ENCODE measurements at places on chromosomes 4 and X. TPM values are rescaled to one million over a fixed set of nuclear protein-coding genes. Genes with fewer than 3 reads are reported as not detected.
A peak's percentile ranks its signal among the peaks of the same experiment; 100 is the strongest.

GRCh38 chr4:13966231-13967195 lies 339.0 kb upstream of the BOD1L1 start:
- H3K27me3 ChIP-seq, result no peaks in the 10 kb centered on the region
- no peak for DNase-seq
- no peaks in the 10 kb centered on the region for H3K4me1 ChIP-seq
- H3K4me3 ChIP-seq, result no peak overlapping the region
- H3K27ac ChIP-seq, result no peak overlapping the region

The SPANXB1 gene
- total RNA-seq, result not detected

GRCh38 chr4:121146530-121146929 lies 17.6 kb downstream of the TNIP3 start:
- no peaks in the 10 kb centered on the region for H3K36me3 ChIP-seq
- no peaks in the 10 kb centered on the region for H3K4me1 ChIP-seq
- H3K27me3 ChIP-seq, result no peaks in the 10 kb centered on the region
- no peak for DNase-seq

The BST1 gene
- 12.1 TPM for total RNA-seq

DNA sequence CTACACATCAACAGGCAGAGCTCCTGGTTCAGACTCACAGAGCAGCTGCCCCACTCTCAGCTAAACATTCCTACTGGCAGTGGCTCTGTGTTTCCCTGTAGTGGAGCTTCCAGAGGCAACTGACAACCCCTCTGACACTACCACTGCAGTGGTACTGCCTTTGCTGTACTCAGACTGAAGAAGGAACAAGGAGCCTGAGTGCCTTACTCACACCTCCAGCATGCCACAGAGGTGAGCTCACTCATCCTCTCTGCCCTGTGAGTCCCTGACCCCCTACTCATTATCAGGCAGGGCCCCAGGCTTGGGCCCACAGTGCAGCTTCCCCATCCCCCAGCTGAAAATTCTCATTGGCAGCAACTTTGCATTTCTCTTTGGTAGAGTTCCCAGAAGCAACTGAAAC lies 240.5 kb upstream of the POF1B start:
- H3K4me3 ChIP-seq, result no peak overlapping the region
- no peak for DNase-seq
- H3K36me3 ChIP-seq, result no peaks in the 10 kb centered on the region
- no peak overlapping the region for H3K27ac ChIP-seq
- H3K27me3 ChIP-seq, result no peaks in the 10 kb centered on the region
- no peaks in the 10 kb centered on the region for H3K4me1 ChIP-seq

The PDS5A gene
- 40.8 TPM for total RNA-seq

The IL2 gene
- not detected for total RNA-seq

GRCh38 chrX:124268099-124268498 lies 64.4 kb upstream of the TEX13D start:
- H3K27ac ChIP-seq, result no peak overlapping the region
- no peak overlapping the region for H3K4me3 ChIP-seq
- DNase-seq, result no peak
- no peaks in the 10 kb centered on the region for H3K36me3 ChIP-seq

DNA sequence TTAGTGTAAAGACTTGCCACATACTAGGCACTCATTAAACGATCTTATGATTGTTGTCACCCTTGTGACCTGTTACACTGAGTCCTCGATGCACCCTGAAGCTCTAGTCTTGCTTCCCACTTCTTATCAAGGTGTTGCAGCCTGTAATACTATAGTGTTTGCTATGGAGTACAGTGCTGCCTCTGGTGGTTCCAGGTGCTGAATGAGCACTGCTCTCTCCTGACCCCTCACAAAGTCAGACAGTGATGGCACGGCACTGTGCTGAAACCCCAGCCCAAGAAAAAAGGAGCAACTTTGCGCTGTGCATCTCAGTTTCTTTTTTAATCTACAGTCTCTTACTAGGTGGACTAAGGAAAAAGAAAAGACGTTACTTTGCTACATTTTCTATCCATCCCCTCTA lies 106.3 kb downstream of the GC start:
- H3K27me3 ChIP-seq, result no peaks in the 10 kb centered on the region
- no peaks in the 10 kb centered on the region for H3K36me3 ChIP-seq
- DNase-seq, result no peak
- no peak overlapping the region for H3K27ac ChIP-seq
- H3K4me1 ChIP-seq, result no peaks in the 10 kb centered on the region

The ETDA gene
- total RNA-seq, result not detected

- H3K27me3 ChIP-seq, result no peaks in the 10 kb centered on the region
- H3K4me3 ChIP-seq, result no peak overlapping the region
- H3K4me1 ChIP-seq, result no peaks in the 10 kb centered on the region
- H3K27ac ChIP-seq, result no peak overlapping the region
These were observed 4.3 kb upstream of the RAPGEF2 start for GRCh38 chr4:159098482-159099127.

GRCh38 chrX:67543818-67544217 lies at the start of gene AR:
TSS of gene AR (plus strand) at chrX:67544021. CDS start at chrX:67545147, 1,126 bp downstream.
- no peaks in the 10 kb centered on the region for H3K27me3 ChIP-seq
- no peaks in the 10 kb centered on the region for H3K36me3 ChIP-seq
- H3K4me1 ChIP-seq, result no peaks in the 10 kb centered on the region
- peak within 1 kb of the TSS; percentile 71 for H3K4me3 ChIP-seq

DNA sequence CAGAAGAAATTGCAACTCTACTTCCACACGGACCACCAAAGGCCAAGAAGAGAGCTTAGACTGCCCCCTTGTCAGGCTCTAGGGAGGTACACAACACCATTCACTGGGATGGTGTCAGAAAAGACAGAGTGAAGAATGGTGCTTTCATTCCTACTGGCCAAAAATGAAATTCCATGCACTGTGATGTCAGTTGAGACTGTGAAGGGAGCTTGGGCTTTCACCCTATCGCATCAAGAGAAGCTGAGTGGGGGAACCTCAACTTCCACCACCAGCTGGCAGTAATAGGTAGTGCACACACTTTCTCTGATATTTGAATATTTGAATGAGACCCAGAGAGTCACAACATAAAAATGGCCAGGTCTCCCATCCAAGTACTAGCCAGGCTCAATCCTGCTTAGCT lies 65.9 kb downstream of the ZNF711 start:
- no peak for DNase-seq
- H3K27ac ChIP-seq, result no peak overlapping the region
- H3K4me1 ChIP-seq, result no peaks in the 10 kb centered on the region
- no peaks in the 10 kb centered on the region for H3K36me3 ChIP-seq
- H3K4me3 ChIP-seq, result no peak overlapping the region

DNA sequence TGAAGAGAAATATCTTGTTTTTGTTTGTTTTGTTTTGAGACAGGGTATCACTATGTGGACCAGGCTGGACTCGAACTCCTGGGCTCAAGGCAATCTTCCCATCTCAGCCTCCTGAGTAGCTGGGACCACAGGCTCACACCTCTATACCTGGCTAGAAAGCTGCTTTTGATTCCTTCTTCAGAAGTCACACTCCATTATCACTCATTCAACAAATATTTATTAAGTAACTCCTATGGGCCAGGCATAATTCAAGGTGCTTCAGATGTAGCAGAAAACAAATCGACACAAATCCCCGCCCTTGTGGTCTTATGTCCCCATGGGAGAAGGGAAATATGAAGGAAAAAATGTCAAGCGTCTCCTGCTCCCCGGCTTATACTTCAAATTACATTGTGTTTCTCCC lies 72.6 kb upstream of the DHX15 start:
- no peak overlapping the region for H3K4me3 ChIP-seq
- no peaks in the 10 kb centered on the region for H3K27me3 ChIP-seq
- H3K4me1 ChIP-seq, result no peaks in the 10 kb centered on the region
- no peaks in the 10 kb centered on the region for H3K36me3 ChIP-seq

GRCh38 chrX:74246524-74246923 lies 57.5 kb upstream of the ZCCHC13 start:
- DNase-seq, result no peak
- no peak overlapping the region for H3K27ac ChIP-seq
- no peaks in the 10 kb centered on the region for H3K36me3 ChIP-seq
- H3K27me3 ChIP-seq, result no peaks in the 10 kb centered on the region
- no peak overlapping the region for H3K4me3 ChIP-seq

DNA sequence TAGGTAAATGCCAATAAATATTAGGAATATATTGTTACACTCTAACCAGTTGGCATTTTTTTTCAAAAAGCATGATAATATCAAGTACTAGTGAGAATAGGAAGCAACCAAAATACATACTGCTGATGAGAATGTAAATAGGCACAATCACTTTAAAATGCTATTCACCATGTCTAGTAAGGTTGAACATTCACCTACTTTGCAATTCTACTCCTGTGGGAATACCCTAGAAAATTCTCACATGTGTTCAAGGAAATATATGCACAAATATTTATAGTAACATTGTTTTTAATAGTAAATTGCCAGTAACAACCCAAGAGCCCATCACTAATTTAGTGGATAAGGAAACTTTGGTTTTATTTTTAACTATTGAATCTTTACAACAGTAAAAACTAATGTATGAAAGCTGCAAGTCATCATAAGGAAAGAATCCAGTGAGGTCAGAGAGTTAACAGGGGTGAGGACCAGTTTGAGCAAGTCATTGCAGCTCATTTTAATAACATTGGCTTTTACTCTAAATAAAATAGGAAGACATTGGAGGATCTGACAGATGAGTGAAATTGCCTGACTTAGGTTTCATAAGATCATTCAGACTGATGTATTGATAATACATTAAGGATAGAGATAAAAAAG lies 23.6 kb downstream of the FSTL5 start:
- no peak for DNase-seq
- no peaks in the 10 kb centered on the region for H3K36me3 ChIP-seq
- no peaks in the 10 kb centered on the region for H3K4me1 ChIP-seq
- no peaks in the 10 kb centered on the region for H3K27me3 ChIP-seq
- no peak overlapping the region for H3K4me3 ChIP-seq

DNA sequence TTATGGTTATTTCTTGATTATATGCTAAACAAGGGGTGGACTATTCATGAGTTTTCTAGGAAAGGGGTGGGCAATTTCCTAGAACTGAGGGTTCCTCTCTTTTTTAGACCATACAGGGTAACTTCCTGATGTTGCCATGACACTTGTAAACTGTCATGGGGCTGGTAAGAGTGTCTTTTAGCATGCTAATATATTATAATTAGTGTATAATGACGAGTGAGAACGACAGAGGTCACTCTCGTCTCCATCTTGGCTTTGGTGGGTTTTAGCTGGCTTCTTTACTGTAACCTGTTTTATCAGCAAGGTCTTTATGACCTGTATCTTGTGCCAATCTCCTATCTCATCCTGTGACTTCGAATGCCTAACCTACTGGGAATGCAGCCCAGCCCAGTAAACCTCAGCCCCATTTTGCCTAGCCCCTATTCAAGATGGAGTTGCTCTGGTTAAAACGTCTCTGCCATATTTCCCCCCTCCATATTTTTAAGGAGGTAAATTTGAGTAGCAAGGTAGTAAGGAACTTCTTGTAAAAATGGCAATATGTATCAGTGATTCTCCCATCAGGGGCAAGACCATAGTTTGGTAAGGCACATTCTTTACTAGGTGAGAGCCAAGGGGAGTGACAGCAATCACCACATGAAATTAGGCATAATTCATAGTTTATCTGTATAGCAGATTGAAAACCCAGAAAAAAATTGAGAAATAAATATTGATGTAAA lies 2.6 kb downstream of the CXCL2 start:
- peaks cover 14% of the 10 kb centered on the region for H3K4me1 ChIP-seq
- H3K36me3 ChIP-seq, result no peaks in the 10 kb centered on the region
- no peaks in the 10 kb centered on the region for H3K27me3 ChIP-seq
- peak overlapping the region; percentile 67 for H3K27ac ChIP-seq
- no peak for DNase-seq
- peak overlapping the region; percentile 58 for H3K4me3 ChIP-seq

The MAGEA1 gene
- not detected for total RNA-seq

GRCh38 chr4:130238121-130238520 lies 1142.2 kb downstream of the C4orf33 start:
- H3K27me3 ChIP-seq, result no peaks in the 10 kb centered on the region
- no peaks in the 10 kb centered on the region for H3K4me1 ChIP-seq
- no peak for DNase-seq
- no peaks in the 10 kb centered on the region for H3K36me3 ChIP-seq
- no peak overlapping the region for H3K4me3 ChIP-seq
- no peak overlapping the region for H3K27ac ChIP-seq

DNA sequence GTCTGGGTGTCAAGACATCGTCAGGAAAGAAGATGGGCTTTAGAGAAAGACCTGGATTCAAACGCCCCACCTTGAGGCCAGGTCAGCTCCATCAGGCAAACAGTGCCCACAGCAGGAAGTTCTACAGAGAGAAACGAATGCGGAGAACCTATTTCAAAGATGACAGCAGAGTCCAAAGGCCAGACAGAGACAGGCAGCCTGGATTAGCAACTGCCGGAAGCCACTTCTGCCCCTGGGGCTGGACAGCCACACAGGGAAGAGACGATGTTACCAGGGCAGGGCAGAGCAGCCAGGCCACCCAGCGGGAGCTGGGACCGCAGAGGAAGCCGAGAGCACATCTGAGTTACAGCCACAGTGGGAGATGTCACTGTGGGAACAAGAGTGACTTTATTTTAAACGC lies 1.2 kb downstream of the C4orf50 start:
- no peak for DNase-seq
- H3K27ac ChIP-seq, result no peak overlapping the region
- H3K27me3 ChIP-seq, result no peaks in the 10 kb centered on the region
- no peaks in the 10 kb centered on the region for H3K36me3 ChIP-seq
- no peak overlapping the region for H3K4me3 ChIP-seq
- H3K4me1 ChIP-seq, result no peaks in the 10 kb centered on the region

The PRDM5 gene
- total RNA-seq, result 1.9 TPM

The C4orf51 gene
- total RNA-seq, result not detected

DNA sequence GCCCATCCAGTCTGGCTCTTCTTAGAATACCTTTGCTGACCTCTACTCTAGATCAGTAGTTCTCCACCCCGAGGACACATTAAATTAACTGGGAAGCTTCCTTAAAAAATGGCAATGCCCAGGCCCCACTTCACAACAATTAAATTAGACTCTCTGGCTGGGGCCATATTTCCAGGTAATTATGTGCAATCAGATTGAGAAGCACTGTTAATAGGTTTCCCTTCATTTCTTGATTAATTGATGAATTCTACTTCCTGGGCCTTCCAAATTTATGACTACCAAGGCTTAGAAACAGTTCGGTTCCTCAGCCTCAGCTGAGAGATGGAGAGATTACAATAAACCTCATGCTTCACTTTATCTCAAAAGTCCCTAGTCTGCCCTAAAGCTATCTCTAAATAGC lies 71.7 kb upstream of the LIMCH1 start:
- H3K27ac ChIP-seq, result no peak overlapping the region
- H3K27me3 ChIP-seq, result no peaks in the 10 kb centered on the region
- H3K36me3 ChIP-seq, result no peaks in the 10 kb centered on the region
- no peak for DNase-seq

GRCh38 chrX:151912780-151913179 lies at the start of gene MAGEA4:
TSS of gene MAGEA4 (plus strand) at chrX:151912889. CDS start at chrX:151923665, 10,776 bp downstream.
- no peak for DNase-seq
- H3K36me3 ChIP-seq, result no peaks in the 10 kb centered on the region
- no peaks in the 10 kb centered on the region for H3K27me3 ChIP-seq
- no peaks in the 10 kb centered on the region for H3K4me1 ChIP-seq

- H3K36me3 ChIP-seq, result no peaks in the 10 kb centered on the region
- no peaks in the 10 kb centered on the region for H3K4me1 ChIP-seq
- H3K27me3 ChIP-seq, result no peaks in the 10 kb centered on the region
- no peak overlapping the region for H3K4me3 ChIP-seq
- DNase-seq, result no peak
These were observed 18.2 kb upstream of the TNIP3 start for GRCh38 chr4:121182296-121182695.

GRCh38 chrX:109352066-109352588 lies 129.8 kb downstream of the GUCY2F start:
- H3K27ac ChIP-seq, result no peak overlapping the region
- H3K36me3 ChIP-seq, result no peaks in the 10 kb centered on the region
- peaks cover 6% of the 10 kb centered on the region for H3K4me1 ChIP-seq
- H3K4me3 ChIP-seq, result no peak overlapping the region

The SSX4B gene
- not detected for total RNA-seq

- no peaks in the 10 kb centered on the region for H3K36me3 ChIP-seq
- H3K4me3 ChIP-seq, result no peak overlapping the region
- H3K27me3 ChIP-seq, result no peaks in the 10 kb centered on the region
- no peak overlapping the region for H3K27ac ChIP-seq
- no peaks in the 10 kb centered on the region for H3K4me1 ChIP-seq
These were observed 550.9 kb upstream of the NDST4 start for GRCh38 chr4:115664285-115664684.

All from liver (tissue), 10 donors.